Gastrocnemius medialis (tissue), 4 donors: ENCODE measurements at places on chromosomes 4 and X. TPM values are rescaled to one million over a fixed set of nuclear protein-coding genes. Genes with fewer than 3 reads are reported as not detected.

DUX4 gene
- total RNA-seq, result not detected

LNX1 gene
- 11.3 TPM for total RNA-seq

LIMCH1 gene
- total RNA-seq, result 36.2 TPM

TRO gene
- 0.35 TPM for total RNA-seq

GAGE12H gene
- total RNA-seq, result not detected

CT55 gene
- total RNA-seq, result not detected

HELQ gene
- 18.4 TPM for total RNA-seq

DOK7 gene
- total RNA-seq, result 10.5 TPM

SMIM10 gene
- total RNA-seq, result 1.0 TPM

IL1RAPL1 gene
- 0.46 TPM for total RNA-seq

GAK gene
- total RNA-seq, result 45.5 TPM

GIMD1 gene
- total RNA-seq, result not detected

C1GALT1C1 gene
- total RNA-seq, result 10.1 TPM
